ENCODE measurements at places on chromosomes 16 and 17.

DNA sequence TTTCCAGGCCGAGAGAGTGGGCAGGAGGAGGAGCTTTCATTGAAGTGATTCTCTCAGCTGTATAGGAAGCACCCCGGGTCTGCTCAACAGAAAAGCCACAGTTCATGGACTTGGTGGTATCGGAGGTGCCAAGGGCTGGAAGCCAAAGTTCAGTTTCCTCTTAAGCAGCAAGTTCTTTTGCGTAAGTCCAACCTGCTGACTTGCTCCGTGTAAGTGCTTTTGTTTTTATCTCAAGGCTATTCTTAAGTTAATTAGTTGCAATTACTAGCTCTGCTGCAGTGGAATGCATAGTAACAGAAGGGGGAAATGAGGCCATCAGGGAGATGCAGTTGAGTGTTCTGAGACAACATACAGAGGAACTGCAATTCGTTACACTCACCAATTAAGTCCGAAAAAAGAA, 44.6 kb downstream of the SMIM36 start:
- no peak for DNase-seq

DNA sequence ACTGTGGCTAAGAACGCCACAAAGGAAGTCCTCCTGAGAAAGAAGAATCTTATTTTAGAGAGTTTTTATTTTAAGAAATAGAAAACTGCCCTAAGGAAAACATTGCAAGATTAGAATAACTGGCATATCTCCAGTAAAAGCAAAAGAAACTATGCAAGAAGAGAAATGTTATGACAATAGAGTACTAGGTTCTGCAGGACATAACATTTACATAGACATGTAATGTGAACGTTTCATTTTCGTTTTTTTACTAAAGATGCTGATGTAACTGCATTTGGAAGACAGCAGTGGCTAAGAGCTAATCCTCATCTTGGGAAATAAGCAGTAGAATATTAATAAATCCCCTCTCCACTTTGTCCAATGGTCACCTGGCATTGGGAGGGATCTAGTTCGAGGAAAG, 7.8 kb upstream of the ASGR2 start:
- no peak for DNase-seq

DNA sequence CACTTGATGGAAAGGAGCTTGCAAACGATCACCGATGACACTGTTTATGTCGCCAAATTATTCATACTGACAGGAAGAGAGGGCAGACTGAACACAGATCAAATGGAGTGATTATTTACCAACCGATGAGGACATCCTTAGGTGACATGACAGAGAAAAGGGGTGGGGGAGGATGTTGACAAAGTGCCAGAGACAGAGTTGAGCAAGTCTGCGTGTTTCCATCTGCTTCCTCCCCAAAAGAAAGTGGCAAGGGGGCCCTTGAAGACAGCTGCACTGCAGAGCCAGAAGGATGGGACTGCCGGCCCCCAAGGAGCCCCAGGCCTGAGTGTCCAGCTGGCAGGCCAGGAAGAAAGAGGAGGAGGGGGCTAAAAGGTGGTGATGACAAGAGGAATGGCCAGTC, 191.0 kb upstream of the RPL38 start:
- no peak for DNase-seq

- no peak for DNase-seq
Observed at GRCh38 chr16:81003610-81004460, 2.9 kb downstream of the CMC2 start.
